T-cell (primary cell): ENCODE measurements at places on chromosomes 1 and 21. TPM values are rescaled to one million over a fixed set of nuclear protein-coding genes. Genes with fewer than 3 reads are reported as not detected.

Gene NEGR1
- 0.13 TPM for total RNA-seq

Gene CRTC2
- 153 TPM for total RNA-seq

Gene SERPINC1
- total RNA-seq = not detected

Gene RGSL1
- total RNA-seq = not detected

Gene WNT2B
- 0.47 TPM for total RNA-seq

Gene KRTAP21-2
- total RNA-seq = not detected

Gene SH2D1B
- 0.66 TPM for total RNA-seq

Gene ALX3
- total RNA-seq = not detected

Gene ROR1
- total RNA-seq = 0.23 TPM

Gene PTPN7
- total RNA-seq = 67.2 TPM

Gene PDPN
- not detected for total RNA-seq

Gene CCDC185
- total RNA-seq = not detected

Gene FNBP1L
- total RNA-seq = 2.7 TPM

Gene ESRRG
- total RNA-seq = not detected

Gene NCAM2
- 0.46 TPM for total RNA-seq

DNA sequence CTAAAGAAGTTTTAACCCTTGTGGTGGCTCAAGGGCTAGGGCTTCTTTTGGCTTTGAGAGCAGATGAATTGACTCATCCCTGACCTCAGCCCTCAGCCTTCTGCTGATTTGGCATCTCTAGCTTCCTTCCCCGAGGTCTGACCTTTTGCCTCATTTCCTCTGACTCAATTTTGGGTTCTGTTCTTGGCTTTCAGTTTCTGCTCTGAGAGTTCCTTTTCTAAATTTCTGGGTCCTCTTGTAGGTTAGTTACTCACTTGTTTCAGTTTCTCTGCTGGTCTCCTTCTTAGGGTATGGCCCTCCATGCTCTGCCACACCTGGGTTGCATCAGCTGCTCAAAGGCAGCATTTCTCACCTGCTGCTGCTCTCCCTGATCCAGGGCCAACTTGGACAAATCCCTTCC is 19.4 kb downstream of the PDE4B start:
- no peak overlapping the region for H3K27ac ChIP-seq
- H3K27me3 ChIP-seq = peaks cover 3% of the 10 kb centered on the region
- no peaks in the 10 kb centered on the region for H3K36me3 ChIP-seq
- no peak for DNase-seq
- H3K4me1 ChIP-seq = no peaks in the 10 kb centered on the region

DNA sequence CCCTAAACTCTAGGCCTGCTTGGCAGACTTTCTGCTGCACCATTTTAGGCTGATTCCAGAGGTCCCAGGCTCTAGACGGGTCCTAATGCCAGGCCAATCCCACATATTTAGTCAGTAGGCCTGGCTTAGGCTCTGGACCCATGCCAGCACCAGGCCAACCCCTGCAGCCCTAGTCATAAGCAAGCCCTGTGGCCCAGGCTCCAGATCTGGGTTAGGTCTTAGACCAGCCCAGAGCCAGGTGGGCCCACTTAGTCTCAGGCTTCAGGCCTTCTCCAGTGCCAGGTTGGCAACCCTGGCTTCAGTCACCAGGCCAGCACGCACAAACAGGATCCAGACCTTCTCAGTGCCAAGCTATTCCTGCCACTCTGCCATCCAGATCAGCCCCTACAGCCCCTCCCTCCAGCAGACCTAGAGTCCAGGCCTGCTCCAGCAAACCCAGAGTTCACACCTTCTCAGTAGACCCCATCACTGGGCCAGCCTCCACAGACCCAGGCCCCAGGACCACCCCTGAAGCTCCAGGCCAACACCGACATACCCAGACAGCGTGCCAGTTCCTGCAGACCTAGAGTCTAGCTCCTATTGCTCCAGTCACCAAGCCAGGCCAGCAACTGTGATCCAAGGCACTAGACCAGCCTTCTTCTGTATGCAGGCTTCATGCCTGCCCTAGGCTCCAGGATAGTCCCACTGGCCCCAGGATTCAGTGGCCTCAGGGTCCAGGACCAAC is 467.6 kb downstream of the RWDD3 start:
- H3K27me3 ChIP-seq = no peaks in the 10 kb centered on the region
- H3K36me3 ChIP-seq = no peaks in the 10 kb centered on the region
- H3K4me1 ChIP-seq = no peaks in the 10 kb centered on the region

DNA sequence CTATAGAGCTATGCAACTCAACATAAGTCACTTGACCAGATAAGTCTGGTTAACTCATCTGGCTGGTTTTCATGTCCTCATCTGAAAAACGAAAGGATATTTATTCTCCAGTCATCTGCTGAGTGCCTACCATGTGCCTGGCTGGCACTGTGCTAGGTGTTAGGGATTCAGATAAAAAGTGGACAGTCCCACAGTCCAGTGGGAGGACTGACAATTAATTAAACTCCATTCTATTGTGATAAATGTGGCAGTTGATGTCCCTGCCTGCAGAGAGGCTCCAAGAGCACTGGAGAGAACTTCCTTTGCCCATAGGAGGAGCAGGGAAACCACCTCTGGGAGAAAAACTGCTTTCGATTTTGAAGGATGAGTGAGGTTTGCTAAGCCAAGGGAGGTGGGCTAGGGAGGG is 5.4 kb downstream of the NUAK2 start:
- H3K27ac ChIP-seq = peak overlapping the region; percentile 39
- no peak for DNase-seq
- peaks cover 60% of the 10 kb centered on the region for H3K4me1 ChIP-seq
- H3K27me3 ChIP-seq = no peaks in the 10 kb centered on the region

GRCh38 chr1:54787604-54788003 is 13.5 kb downstream of the TTC22 start:
- H3K27me3 ChIP-seq = peaks cover under 1% of the 10 kb centered on the region
- H3K4me1 ChIP-seq = peaks cover 3% of the 10 kb centered on the region
- DNase-seq = no peak
- no peak overlapping the region for H3K4me3 ChIP-seq
- peaks cover 52% of the 10 kb centered on the region for H3K36me3 ChIP-seq
- no peak overlapping the region for H3K27ac ChIP-seq

- no peaks in the 10 kb centered on the region for H3K27me3 ChIP-seq
- no peaks in the 10 kb centered on the region for H3K36me3 ChIP-seq
- H3K27ac ChIP-seq = no peak overlapping the region
- H3K4me3 ChIP-seq = no peak overlapping the region
Measured at GRCh38 chr1:87224201-87224600, 104.5 kb upstream of the LMO4 start.

GRCh38 chr1:75353051-75353450 is 218.9 kb downstream of the LHX8 start:
- DNase-seq = no peak
- H3K4me3 ChIP-seq = no peak overlapping the region
- no peaks in the 10 kb centered on the region for H3K4me1 ChIP-seq
- no peak overlapping the region for H3K27ac ChIP-seq

- H3K27me3 ChIP-seq = no peaks in the 10 kb centered on the region
- no peak overlapping the region for H3K27ac ChIP-seq
- DNase-seq = no peak
- H3K4me1 ChIP-seq = no peaks in the 10 kb centered on the region
- no peaks in the 10 kb centered on the region for H3K36me3 ChIP-seq
Measured at GRCh38 chr1:14585728-14586127, 12.8 kb upstream of the KAZN start.

DNA sequence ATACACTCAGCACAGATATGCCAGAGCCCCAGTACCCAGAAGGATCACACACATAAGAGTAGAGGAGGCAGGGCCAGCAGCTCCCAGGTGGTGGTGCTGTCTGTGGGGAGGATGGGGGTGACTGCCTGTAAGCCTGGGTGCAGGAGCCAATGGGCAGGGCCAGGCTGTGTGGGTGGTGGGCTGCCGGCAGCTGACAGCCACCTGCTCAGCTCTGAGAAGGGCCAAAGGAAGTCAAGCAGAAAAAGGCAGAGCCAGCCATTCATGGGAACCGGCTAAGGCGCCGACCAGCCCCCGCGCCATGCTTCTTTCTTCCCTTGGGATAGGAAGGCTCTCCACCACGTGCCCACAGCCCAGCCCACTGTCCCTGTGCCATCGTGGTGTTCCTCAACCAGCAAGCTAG is 14.1 kb downstream of the PIK3C2B start:
- no peak for DNase-seq
- H3K27me3 ChIP-seq = no peaks in the 10 kb centered on the region
- no peak overlapping the region for H3K27ac ChIP-seq
- H3K36me3 ChIP-seq = no peaks in the 10 kb centered on the region
- H3K4me1 ChIP-seq = peaks cover 60% of the 10 kb centered on the region
- H3K4me3 ChIP-seq = no peak overlapping the region

DNA sequence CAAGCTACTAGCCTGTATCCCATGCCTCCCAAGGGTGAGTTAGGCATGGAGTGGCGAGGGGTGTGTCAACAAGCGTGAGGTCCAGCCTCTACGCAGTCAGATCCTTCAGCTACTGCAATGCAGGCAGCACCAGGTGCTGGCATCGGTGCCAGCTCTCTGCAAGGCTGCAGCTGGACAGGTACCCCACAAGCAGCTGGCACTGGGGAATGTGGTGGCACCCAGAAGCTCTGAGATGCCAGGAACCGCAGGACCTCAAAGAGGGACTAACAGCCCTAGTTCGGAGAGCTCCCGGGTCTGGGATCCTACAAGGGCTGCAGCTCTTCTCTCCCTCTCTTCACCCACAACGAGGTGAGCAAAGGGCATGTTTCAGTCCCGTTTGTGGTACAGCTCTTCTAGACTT is 974.5 kb downstream of the LTN1 start:
- H3K27me3 ChIP-seq = no peaks in the 10 kb centered on the region
- no peak overlapping the region for H3K4me3 ChIP-seq
- no peaks in the 10 kb centered on the region for H3K4me1 ChIP-seq
- H3K27ac ChIP-seq = no peak overlapping the region
- no peaks in the 10 kb centered on the region for H3K36me3 ChIP-seq
- no peak for DNase-seq

DNA sequence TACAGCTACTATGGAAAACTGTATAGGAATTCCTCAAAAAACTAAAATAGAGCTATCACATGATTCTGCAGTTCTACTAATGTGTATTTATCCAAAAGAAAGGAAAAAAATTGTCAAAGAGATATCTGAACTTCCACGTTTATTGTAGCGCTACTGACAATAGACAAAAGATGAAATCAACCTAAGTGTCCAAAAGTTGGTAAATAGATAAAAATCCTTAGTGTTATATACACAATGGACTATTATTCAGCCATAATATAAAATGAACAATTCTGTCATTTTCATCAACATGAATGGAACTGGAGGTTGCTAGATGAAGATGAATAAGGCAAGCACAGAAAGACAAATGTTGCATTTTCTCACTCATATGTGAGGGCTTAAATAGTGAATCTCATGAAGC is 1492.1 kb downstream of the MRPL39 start:
- no peaks in the 10 kb centered on the region for H3K4me1 ChIP-seq
- H3K27me3 ChIP-seq = no peaks in the 10 kb centered on the region
- DNase-seq = no peak
- no peak overlapping the region for H3K4me3 ChIP-seq
- H3K27ac ChIP-seq = no peak overlapping the region

- H3K4me3 ChIP-seq = no peak overlapping the region
- no peak for DNase-seq
- H3K36me3 ChIP-seq = no peaks in the 10 kb centered on the region
- H3K27ac ChIP-seq = no peak overlapping the region
- no peaks in the 10 kb centered on the region for H3K4me1 ChIP-seq
Measured at GRCh38 chr21:43339668-43340067, 87.3 kb downstream of the SIK1 start.

- peaks cover 12% of the 10 kb centered on the region for H3K36me3 ChIP-seq
- H3K4me1 ChIP-seq = no peaks in the 10 kb centered on the region
- peaks cover 3% of the 10 kb centered on the region for H3K27me3 ChIP-seq
- H3K27ac ChIP-seq = no peak overlapping the region
- no peak for DNase-seq
Measured at GRCh38 chr1:3777078-3777547, 4.6 kb downstream of the SMIM1 start.

- no peaks in the 10 kb centered on the region for H3K27me3 ChIP-seq
- H3K4me3 ChIP-seq = no peak overlapping the region
- peak; percentile 30 for DNase-seq
- H3K27ac ChIP-seq = peak overlapping the region; percentile 30
Measured at GRCh38 chr1:107936498-107937481, 28.2 kb downstream of the VAV3 start.

GRCh38 chr21:46151261-46151988 is 4.0 kb downstream of the FTCD start:
- H3K4me1 ChIP-seq = no peaks in the 10 kb centered on the region
- H3K4me3 ChIP-seq = no peak overlapping the region
- peaks cover 18% of the 10 kb centered on the region for H3K27me3 ChIP-seq
- DNase-seq = no peak
- no peak overlapping the region for H3K27ac ChIP-seq

DNA sequence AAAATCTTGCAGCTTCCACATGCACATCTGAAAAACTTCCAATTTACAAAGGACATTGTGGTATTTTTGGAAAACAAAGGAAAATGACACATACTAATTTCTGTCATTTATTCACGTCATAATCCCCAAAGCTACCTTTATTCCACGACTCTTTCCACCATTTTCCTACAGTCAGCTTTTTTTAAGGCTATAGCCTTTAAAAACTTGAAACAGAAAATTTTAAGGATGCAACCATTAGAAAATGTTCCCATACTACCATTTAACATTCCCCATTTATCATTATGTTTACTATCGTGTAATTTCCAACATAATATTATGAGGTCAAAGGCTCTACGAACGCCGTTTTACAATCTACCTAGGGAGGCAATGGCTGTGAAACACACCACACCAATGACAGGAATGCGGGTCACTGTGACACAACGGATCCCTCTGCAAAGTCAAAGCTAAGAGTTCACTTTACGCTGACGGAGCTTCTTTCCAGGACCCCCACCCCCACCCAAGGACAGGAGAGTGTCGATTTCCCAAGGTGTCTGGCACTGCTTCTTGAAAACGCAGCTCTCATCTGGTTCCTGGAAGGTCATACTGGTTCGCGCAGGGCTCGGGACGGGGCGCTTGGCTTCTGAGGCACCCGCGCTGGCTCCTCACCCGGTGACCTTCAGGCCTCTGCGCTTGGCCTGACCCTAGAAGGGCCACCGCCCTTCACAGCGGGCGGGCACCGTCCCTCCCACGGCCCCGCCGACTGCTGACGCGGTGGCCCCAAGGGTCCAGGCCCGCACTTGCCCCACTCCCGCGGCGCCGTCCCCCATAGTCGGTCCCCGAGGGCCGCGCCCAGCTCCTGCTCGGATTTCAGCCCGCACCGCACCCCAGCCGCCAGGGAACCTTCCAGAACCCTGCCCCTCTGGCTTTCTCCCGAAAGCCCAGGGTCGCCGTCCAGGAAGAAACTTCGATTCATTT is 50.5 kb upstream of the ATF3 start:
- H3K27me3 ChIP-seq = peaks cover 3% of the 10 kb centered on the region
- H3K36me3 ChIP-seq = no peaks in the 10 kb centered on the region
- H3K4me1 ChIP-seq = peaks cover 15% of the 10 kb centered on the region
- H3K27ac ChIP-seq = peak overlapping the region; percentile 88
- DNase-seq = no peak
- H3K4me3 ChIP-seq = peak overlapping the region; percentile 77

DNA sequence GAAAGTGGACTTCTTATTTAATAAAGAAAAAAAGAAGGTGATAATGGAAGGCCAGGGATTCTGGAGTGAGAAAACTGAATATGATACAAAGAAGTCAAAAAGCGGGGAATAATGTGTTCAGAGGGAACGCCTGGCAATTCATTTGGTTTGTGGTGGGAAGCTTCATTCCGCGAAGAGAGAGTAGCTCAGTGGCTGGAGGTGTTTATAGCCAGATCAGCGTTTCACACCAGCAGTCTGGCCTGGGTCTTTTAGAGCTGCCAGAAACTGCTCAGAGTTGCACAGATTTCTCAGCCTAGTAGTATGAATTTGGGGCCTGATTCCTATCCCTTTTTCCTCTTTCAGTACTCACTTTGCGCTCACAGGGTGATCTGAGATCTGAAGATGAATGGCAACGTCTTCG is 67.8 kb upstream of the IPO9 start:
- H3K4me1 ChIP-seq = no peaks in the 10 kb centered on the region
- H3K27ac ChIP-seq = no peak overlapping the region
- no peak overlapping the region for H3K4me3 ChIP-seq
- H3K36me3 ChIP-seq = no peaks in the 10 kb centered on the region
